ENCODE measurements at places on chromosomes 2 and 18.

DNA sequence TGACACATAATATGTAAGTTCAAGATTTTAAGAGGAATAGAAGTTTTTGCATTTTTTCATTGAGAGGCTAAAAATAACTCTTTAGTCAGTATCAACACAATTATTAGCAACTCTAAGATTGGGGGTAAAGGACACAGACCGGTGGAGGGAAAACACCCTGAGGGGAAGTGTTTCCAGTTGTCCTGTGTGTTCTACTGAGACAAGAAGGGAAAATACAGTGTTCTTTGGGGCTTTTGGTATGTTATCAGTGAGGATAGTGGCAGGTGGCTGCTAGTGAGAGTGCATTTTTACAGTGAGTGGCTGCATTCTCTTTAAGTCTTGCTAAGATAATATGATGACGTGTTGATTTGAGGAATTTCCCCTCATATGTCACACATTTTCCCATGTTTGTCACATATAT, 507.5 kb downstream of the PARD3B start:
- DNase-seq: no peak

GRCh38 chr2:216416571-216417307, 4.5 kb downstream of the SMARCAL1 start:
- no peak for DNase-seq

DNA sequence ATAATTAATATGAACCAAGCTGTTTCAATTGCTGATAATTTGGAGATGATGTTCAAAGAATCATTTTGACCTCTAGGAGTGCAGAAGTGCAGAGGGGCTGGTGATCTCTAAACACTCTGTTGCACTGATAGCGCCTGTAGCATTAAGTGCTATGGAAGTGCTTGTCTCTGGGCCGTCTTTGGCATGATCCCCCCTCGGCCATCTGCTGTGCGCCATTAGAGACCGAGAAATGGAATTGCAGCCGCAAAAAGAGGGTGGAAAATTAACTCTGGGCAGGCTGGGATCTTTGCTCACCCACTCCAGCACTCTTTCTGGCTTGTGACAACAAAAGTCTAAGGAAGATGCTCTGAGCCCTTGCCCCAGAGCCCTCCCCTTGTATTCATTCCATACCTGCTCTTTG, 23.4 kb downstream of the AKAIN1 start:
- no peak for DNase-seq

- DNase-seq: no peak
These were observed 172.9 kb upstream of the SOX11 start for GRCh38 chr2:5519286-5519685.

- DNase-seq: no peak
These were observed 70.1 kb upstream of the STPG4 start for GRCh38 chr2:47225061-47225783.

DNA sequence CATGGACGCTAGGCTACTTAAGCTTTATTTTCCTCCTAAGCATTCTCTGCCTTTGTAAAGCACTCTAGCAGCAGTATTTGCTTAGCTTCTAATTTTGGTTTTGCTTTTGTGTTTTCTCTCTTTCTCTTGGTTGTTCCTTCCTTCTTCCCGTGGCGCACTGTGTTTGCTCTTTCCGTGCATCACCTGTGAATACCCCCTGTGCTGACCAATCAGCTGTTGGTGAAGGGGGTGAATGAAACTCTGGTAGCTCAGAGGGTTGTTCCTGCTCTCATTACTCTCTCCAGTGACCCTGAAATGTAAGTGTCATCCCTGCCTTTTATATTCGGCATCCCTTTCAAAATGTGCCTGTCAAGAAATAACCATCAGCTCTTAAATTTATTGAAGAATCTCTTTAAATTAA, 45.5 kb upstream of the TNFRSF11A start:
- peak; percentile 4 for DNase-seq

GRCh38 chr2:31239593-31240177, 5.7 kb downstream of the EHD3 start:
- DNase-seq: no peak

DNA sequence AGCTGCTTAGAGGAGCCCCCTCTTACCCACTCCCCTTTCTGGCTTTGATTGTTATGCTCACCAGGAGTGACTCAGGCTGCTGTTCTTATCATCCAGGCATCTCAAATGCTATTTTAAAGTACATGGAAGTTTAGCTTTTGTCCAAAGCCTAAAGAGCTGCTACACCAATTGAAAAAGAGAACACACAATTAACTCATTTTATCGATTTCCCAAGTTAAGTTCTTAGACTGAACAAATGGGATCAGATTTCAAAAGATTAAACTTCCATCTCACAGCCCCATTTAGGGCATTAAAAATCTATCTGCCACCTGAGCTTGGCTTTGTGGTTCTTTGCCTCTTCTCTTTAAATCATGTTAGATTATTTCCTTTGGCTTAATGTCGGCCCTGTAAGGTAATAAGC, 81.2 kb downstream of the MYO5B start:
- no peak for DNase-seq

DNA sequence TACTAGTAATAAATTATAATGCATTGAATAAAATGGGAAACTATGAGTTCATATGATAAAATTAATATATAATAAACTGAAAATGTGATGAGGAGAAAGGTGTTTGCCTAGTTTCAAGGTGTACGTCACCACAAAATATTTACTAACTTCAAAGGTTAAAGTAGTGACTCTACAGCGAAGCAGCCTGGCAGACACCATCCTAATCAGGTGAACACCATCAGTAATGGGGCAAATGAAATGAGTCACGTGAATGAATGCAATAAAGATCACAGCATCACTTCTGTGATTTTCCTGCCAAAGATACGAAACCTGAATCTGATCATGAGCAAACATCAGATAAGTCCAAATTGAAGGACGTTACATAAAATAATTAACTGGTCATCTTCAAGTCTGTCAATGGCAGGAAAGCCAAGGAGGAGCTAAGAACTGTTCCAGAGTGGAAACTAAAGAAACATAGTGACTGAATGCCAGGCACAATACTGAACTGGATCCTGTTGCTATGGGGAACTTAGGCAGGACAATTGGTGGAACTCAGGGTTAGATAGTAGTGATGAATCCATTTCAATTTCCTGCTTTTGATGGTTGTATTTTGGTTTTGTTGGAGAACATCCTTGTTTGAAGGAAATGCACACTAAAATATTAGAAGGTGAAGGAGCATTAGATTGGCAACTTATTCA, 12.1 kb upstream of the NOSTRIN start:
- DNase-seq: no peak

- DNase-seq: peak; percentile 94
These were observed at the start of gene KCNG2 for GRCh38 chr18:79797518-79798345. Gene KCNG2, plus strand, starts transcription at chr18:79797938. Its CDS starts 65,730 bp downstream, at chr18:79863668.

DNA sequence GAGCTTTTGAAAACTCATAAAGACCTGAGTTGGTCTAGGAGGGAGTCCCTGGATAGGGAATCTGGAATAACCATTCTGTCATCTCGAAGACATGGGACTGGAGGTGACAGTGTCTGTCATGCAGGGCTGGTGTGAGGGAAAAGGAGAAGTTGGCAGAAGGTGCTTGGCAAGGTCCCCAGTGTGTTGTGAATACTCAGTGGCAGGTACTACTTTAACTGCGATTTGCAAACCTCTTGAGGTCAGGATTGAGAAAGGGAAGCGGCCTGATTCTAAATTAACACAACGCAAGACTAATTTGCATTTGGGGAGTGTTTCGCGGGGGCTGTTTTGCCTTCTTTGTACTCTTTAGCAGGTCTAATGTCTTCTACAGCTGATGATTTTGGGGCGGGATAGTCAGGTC, 77.0 kb upstream of the TMEM200C start:
- no peak for DNase-seq

DNA sequence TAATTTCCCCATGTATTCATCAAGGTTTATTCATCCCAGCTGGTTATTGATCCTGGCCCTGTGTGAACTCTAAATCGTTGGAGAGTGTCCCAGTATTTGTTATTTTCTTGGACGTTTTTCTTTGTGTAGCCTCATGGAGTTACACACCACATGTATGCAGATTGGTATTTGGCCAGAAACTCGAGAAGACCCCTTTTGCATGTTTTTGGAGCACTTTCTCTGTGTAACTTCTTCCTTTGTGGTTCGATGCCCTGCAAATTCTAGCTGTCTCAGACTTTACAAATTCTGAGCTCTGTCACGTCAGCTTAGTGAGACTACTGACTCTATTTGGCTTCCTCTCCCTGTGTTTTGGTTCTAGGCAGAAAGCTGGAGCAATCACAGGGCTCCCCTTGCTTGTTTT, 198.7 kb downstream of the MCFD2 start:
- DNase-seq: no peak

- peak; percentile 55 for DNase-seq
These were observed 726.0 kb upstream of the RAB6C start for GRCh38 chr2:129253461-129253812.

DNA sequence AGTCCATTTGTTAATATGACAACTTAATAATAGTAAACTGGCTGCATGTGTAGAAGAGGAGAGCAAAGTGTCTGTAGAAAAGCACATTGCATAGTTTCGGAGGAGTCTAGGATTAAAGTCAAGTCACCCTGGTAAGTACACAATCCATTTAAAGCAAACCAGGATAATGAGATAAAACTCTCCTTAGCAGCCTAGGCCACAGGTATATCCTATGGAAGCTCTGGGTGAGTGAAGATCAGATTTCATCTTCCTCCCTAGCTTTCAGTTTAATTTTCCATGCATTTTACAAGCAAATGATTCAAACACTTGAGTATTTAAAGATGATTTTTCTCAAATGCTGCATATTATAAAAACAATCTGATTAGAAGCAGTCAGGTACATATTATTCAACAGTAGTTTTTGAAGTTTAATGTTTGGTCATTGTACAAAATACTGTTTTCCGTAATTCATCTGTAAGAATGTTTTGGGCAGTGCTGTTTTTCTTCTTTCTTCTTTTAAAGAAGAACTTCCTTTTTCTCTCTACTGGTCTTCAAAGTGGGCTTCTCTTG, 10.2 kb downstream of the CERS6 start:
- no peak for DNase-seq

DNA sequence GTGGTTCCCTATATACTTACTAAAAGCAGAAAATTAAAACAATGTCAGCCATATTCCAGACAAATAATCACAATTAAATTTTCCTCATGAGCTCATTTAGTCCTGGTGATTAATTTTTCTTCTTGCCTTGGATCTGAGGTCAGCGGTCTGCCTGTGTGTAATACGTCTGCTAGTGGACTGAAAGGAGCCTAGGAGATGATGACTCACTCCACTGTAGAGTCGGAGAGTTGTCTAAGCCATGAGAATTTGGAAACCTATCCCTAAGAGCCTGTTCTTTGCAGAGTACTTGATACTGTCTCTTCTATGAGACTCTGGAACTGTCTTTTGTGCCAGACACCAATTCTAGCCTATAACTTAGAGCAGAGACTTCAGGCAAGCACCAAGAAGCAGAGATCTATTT, 94.2 kb upstream of the RAB27B start:
- no peak for DNase-seq

DNA sequence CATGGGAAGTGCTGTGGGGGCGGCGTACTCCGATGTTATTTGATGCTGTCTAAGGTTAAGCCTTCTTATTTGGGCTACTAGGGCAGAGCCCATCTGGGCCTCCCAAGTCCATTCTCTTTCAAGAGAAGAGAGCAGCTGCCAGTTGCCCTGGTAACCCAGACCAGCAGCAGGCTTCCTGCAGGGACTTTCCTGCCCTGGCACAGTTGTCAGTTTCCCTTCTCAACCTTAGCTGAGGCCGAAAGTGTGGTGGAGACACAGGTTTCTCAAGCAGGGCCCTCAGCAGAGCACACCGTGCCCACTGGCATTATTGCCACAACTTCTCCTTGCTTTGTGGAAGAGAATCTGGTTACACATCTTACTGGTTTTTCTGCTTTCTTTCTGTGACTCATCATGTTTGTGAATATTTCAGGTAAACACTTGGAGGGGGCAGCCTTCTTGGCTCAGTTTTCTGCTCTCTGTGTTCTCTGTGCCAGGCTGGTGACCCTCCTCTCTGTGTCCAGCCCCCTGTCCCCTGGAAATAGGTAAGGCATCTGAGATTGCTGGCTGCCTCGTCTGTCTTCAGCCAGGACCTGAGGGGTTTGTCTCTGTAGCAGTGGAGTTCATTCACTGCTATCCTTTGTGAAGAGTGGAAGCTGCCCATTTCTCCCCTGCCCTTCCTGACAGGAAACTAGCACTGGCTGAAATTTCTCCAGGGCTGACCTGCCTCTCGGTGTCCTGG, 111.0 kb downstream of the B3GNT2 start:
- no peak for DNase-seq

GRCh38 chr2:240999873-241000541, 1.6 kb downstream of the SNED1 start:
- DNase-seq: no peak

DNA sequence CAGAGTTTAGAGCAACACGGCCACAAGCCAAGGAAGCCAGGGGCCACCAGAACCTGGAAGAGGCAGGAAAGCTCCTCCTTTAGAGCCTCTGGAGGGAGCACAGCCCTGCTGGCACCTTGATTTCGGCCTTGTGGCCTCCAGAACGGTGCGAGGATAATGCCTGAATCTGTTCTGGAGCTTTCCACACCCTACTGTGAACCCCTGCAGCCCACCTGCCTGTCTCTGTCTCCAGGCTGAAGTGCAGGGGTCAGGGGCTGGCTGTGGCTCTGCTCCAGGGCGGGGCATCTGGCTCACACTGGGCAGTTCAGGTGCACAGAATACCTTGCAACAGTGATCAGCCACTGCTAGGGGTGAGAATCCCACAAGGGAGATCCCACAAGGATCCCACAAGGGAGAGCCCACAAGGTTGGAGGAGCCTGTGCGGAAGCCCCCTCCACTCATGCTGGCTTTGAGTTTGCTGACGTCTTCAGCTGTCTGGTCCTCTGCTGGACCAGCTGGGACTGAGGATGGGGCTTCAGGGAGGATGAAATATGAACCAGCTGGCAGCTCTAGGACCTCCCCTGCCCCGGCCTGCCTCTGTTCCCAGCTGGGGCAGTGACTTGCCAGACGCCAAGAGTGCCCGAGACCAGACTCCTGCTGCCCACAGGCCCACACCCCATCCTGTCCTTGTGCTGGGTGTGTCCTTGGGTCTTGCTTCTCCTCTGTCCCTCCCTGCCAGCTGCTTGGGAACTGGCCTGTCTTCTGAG, 56.4 kb upstream of the OTOS start:
- DNase-seq: no peak

DNA sequence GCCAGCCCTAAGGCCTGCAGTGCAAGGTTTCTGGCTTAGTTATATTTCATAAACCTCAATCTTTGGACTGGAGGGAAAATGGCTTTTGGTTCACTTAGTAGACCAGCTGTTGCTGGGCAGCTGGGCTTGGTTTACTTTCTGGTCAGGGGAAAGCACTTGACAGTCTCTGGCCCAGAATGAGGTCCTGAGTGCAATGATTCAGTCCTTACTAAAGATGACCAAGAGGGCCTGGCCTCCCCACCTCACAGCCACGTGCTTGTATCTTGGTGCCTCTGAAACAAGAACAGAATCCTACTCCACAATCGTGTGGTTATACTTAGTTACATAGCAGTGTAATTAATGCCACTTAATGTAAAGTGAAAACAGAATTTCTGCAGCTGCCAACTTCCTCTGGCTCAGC, 325.5 kb upstream of the MEIS1 start:
- DNase-seq: no peak

DNA sequence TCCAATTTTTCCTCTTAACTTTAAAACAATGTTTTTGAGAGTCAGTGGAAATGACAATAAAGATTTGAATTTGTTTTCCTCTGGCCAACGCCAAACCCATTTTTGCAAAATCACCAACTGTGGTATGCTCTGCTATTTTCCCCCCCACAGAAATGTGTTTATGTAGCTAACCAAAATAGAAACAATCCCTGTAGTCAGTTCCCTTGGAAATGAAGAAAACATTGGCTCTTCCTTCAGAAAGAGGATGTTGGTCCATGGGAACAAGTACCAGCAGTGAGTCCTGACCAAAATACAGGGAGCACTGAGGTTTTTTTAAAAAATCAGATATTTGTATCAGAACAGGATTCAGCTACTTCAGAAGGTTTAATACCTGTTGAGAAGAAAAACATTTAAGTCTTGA, 65.3 kb downstream of the SLC40A1 start:
- no peak for DNase-seq

- no peak for DNase-seq
These were observed 314.8 kb downstream of the CYP26B1 start for GRCh38 chr2:71832844-71833243.
